WTC11 (cell line): ENCODE measurements at places on chromosomes 3 and 15. TPM values are rescaled to one million over a fixed set of nuclear protein-coding genes. Genes with fewer than 3 reads are reported as not detected.
A peak's percentile ranks its signal among the peaks of the same experiment; 100 is the strongest.

DNA sequence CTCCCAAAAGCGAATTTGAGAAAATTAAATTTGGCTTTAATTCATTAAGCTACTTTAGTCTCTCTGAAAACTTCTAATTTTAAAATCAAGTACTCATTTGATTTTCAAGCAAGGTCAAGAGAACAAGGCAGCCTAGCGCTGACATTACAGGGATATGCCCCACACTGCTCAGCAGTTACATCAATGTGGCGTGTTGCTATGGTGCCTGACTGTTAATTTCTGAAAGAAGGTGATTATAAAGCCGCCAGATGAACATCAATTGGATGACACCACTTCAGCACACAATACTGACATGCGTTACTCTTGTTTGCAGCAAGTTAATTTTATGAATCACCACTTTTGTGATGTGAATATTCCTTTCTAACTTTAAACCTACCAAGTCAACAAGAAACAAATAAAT lies 284.4 kb downstream of the FOXP1 start:
- no peak for DNase-seq
- no peak overlapping the region for H3K27ac ChIP-seq
- no peaks in the 10 kb centered on the region for H3K36me3 ChIP-seq
- H3K4me3 ChIP-seq = no peak overlapping the region
- peaks cover 92% of the 10 kb centered on the region for H3K4me1 ChIP-seq

DNA sequence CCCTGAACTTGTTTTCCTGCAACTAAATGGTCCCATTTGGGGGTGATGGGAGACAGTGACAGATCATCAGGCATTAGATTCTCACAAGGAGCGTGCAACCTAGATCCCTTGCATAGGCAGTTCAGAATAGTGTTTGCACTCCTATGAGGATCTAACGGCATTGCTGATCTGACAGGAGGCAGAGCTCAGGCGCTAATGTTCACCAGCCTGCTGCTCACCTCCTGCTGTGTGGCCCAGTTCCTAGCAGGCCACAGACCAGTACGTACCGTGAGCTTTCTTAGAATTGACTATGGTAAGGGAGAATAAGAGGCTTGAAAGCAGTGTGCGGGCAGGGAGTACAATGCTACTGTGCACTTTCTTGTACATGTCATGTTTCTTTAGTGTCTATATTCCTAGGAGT lies 17.6 kb upstream of the PLA2G4E start:
- no peaks in the 10 kb centered on the region; the same call in 1 of the 2 replicates for H3K27me3 ChIP-seq
- H3K4me1 ChIP-seq = peaks cover 21% of the 10 kb centered on the region
- no peak for DNase-seq

DNA sequence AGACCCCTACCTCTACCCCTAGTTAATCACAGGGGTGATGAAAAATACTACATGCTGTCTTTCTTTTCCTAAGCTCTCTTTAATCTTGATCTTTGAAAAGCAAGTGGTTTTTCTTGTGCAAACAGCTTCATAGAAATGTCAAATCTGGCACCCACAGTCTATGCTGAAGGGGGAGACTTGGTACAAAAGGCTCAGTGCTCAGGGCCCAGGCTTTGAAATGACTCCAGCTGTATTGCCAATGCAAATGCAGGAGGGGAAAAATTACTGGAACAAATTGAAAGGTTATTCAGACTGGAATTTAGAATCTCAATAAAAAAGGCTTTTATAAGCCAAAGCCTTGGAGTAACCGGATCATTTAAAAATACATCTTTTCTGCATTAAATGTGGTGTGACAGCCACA lies 223.9 kb downstream of the LRTM1 start:
- peak overlapping the region; percentile 71 for H3K27ac ChIP-seq
- DNase-seq = no peak

- no peaks in the 10 kb centered on the region for H3K27me3 ChIP-seq
- H3K4me1 ChIP-seq = no peaks in the 10 kb centered on the region
- no peak overlapping the region for H3K4me3 ChIP-seq
- no peak overlapping the region for H3K27ac ChIP-seq
- H3K36me3 ChIP-seq = peaks cover 35% of the 10 kb centered on the region
Observed at GRCh38 chr3:3160826-3161225, 18.7 kb downstream of the CRBN start.

GRCh38 chr15:99131441-99132023 lies 26.7 kb downstream of the SYNM start:
- H3K27me3 ChIP-seq = no peaks in the 10 kb centered on the region
- no peak overlapping the region for H3K4me3 ChIP-seq
- DNase-seq = no peak
- no peaks in the 10 kb centered on the region; the same call in 1 of the 2 replicates for H3K36me3 ChIP-seq
- 0 out of 2 replicates have a peak, but pooled peaks cover 2% of the 10 kb centered on the region for H3K4me1 ChIP-seq
- no peak overlapping the region for H3K27ac ChIP-seq

GRCh38 chr15:99275525-99276128 lies 24.3 kb downstream of the LRRC28 start:
- H3K36me3 ChIP-seq = no peaks in the 10 kb centered on the region
- peak; percentile 22 for DNase-seq
- H3K27me3 ChIP-seq = no peaks in the 10 kb centered on the region
- no peak overlapping the region for H3K4me3 ChIP-seq
- no peak overlapping the region for H3K27ac ChIP-seq
- peaks cover 8% of the 10 kb centered on the region for H3K4me1 ChIP-seq

DNA sequence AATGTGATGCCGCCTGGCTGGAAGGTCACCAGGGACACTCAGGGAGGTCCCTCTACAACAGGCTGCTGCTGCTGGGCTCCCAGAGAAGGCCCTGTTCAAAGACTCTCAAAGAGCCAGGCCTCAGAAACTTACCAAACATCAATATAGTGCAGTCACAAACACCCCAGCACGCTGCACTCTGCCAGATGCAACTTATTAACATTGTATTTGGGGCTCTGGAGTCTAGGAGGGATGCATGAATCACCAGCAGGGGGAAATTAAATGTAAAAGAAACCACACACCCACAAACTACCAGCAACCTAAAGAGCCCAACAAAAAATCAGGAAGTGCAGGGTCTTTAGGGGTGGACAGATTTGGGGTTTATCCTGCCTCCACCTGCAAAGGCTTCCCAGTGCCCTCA lies 74.6 kb upstream of the SPATA12 start:
- H3K27ac ChIP-seq = 0 out of 2 replicates have a peak overlapping the region, but pooled peaks have one; percentile 1
- peaks cover 3% of the 10 kb centered on the region for H3K27me3 ChIP-seq
- no peak for DNase-seq
- H3K4me1 ChIP-seq = peaks cover 26% of the 10 kb centered on the region
- no peak overlapping the region for H3K4me3 ChIP-seq

GRCh38 chr15:62975515-62975914 lies 67.0 kb upstream of the TPM1 start:
- no peak overlapping the region for H3K27ac ChIP-seq
- no peaks in the 10 kb centered on the region for H3K36me3 ChIP-seq
- peaks cover 12% of the 10 kb centered on the region for H3K4me1 ChIP-seq
- H3K27me3 ChIP-seq = no peaks in the 10 kb centered on the region
- H3K4me3 ChIP-seq = no peak overlapping the region

DNA sequence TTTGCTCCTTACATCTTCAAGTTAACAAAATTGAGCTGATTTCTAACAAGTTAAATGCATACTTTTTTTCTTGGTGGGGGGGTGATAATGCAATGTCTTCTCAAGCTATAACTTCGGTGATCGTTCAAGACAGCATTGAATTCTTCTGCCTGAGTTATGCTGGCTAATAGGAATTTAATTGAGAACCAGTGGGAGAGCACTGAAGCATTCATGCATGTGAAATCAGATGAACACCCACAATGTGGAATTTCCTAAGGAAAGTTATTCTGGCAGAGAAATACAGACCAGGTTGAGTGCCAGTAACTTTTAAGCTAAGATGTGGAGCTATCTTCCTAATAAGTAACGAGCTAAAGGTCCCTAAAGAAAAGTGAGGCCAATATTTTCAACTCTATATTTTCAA lies 3.0 kb downstream of the SPATA16 start:
- no peaks in the 10 kb centered on the region for H3K27me3 ChIP-seq
- no peak overlapping the region for H3K4me3 ChIP-seq
- H3K4me1 ChIP-seq = peaks cover 41% of the 10 kb centered on the region
- no peaks in the 10 kb centered on the region for H3K36me3 ChIP-seq

- H3K27ac ChIP-seq = peak within 1 kb of the TSS; percentile 57
- peak; percentile 68 for DNase-seq
- no peaks in the 10 kb centered on the region for H3K36me3 ChIP-seq
- H3K4me1 ChIP-seq = peaks cover 19% of the 10 kb centered on the region
Observed at GRCh38 chr3:122021811-122022401, at the start of gene ILDR1. TSS of gene ILDR1 (minus strand) at chr3:122022247. CDS start at chr3:122022077, 170 bp downstream.

GRCh38 chr3:45387636-45388348 lies 584 bp upstream of the LARS2 start:
- DNase-seq = peak; percentile 56
- H3K27ac ChIP-seq = peak overlapping the region; percentile 65; the same call in 1 of the 2 replicates
- peaks cover 9% of the 10 kb centered on the region for H3K4me1 ChIP-seq
- no peaks in the 10 kb centered on the region for H3K27me3 ChIP-seq

- no peaks in the 10 kb centered on the region for H3K27me3 ChIP-seq
- no peak for DNase-seq
- H3K4me1 ChIP-seq = peaks cover 15% of the 10 kb centered on the region
Observed at GRCh38 chr3:105402287-105402801, 35.6 kb downstream of the ALCAM start.

DNA sequence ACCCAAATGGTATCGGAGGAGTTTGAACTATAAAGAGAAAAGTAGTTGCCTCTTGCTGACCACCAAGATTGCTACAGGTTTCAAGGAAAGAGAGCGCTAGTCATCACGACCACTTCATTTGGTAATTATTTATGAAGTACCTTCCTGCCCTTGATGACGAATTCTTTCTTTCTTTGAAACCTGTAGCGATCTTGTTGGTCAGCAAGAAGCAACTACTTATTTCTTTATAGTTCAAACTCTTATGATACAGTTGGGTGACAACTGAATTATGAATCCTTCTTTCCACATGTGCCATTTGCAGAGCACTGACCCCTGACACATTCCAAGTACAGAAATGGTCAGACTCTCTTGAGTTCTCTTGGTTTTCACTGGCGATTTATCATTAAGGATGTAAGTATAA lies 46.8 kb downstream of the THRB start:
- no peaks in the 10 kb centered on the region for H3K27me3 ChIP-seq
- H3K4me3 ChIP-seq = no peak overlapping the region
- H3K36me3 ChIP-seq = no peaks in the 10 kb centered on the region
- H3K4me1 ChIP-seq = 0 out of 2 replicates have a peak, but pooled peaks cover 3% of the 10 kb centered on the region

- no peak overlapping the region for H3K4me3 ChIP-seq
- no peaks in the 10 kb centered on the region for H3K27me3 ChIP-seq
- H3K4me1 ChIP-seq = peaks cover 6% of the 10 kb centered on the region; the same call in 1 of the 2 replicates
- H3K36me3 ChIP-seq = peaks cover 3% of the 10 kb centered on the region; the same call in 1 of the 2 replicates
- H3K27ac ChIP-seq = no peak overlapping the region
- DNase-seq = no peak
Observed at GRCh38 chr15:84871428-84871985, 13.0 kb upstream of the SLC28A1 start.

GRCh38 chr15:63858448-63858847 lies 24.7 kb upstream of the HERC1 start:
- H3K27ac ChIP-seq = no peak overlapping the region
- H3K36me3 ChIP-seq = no peaks in the 10 kb centered on the region
- H3K4me1 ChIP-seq = no peaks in the 10 kb centered on the region
- DNase-seq = no peak
- no peak overlapping the region for H3K4me3 ChIP-seq
- no peaks in the 10 kb centered on the region for H3K27me3 ChIP-seq

Gene TTLL13
- 0.18 to 0.76 TPM (median 0.48 TPM) in 3 replicates for total RNA-seq

Gene CHST13
- 4.1 to 6.8 TPM (median 6.4 TPM) in 3 replicates for total RNA-seq

Gene ACTC1
- 11.4 to 12.6 TPM (median 12.5 TPM) in 3 replicates for total RNA-seq

Gene NPAP1
- 0.11 to 0.13 TPM (median 0.11 TPM) in 3 replicates for total RNA-seq

Gene SI
- total RNA-seq = not detected in 3 replicates

Gene LRRIQ4
- 0.09 to 0.34 TPM (median 0.18 TPM) in 3 replicates for total RNA-seq

Gene PIF1
- 174 to 249 TPM (median 184 TPM) in 3 replicates for total RNA-seq
